Hematopoietic multipotent progenitor cell (in vitro differentiated cells): ENCODE measurements at places on chromosomes 3 and 15.

DNA sequence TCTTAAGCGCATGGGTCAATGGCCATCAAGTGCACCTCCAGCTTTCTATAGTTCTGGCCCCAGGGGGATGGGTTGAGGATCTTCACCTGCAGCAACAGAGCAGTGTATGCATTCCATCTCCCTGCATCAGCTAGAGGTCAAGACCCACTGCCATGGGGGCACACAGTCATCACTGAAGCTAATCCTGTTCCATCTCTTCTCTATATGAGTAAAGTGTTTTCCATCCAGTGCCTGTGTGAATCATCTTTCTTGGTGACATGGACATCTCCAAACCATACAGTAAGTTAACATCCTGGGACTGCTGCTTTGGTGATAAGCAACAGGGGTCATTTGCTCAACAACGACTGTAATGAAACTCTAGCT lies 4.4 kb upstream of the ENTPD3 start:
- DNase-seq, result no peak

GRCh38 chr15:94238539-94239118 lies 7.3 kb downstream of the MCTP2 start:
- DNase-seq, result no peak

GRCh38 chr15:70420086-70420947 lies 322.6 kb upstream of the TLE3 start:
- no peak for DNase-seq

- peak; percentile 86 for DNase-seq
Measured at GRCh38 chr3:141412087-141412935, 44.0 kb downstream of the ZBTB38 start.

GRCh38 chr15:38072348-38073177 lies 138.1 kb downstream of the TMCO5A start:
- peak; percentile 67 for DNase-seq

GRCh38 chr3:185297867-185298266 lies 44.0 kb upstream of the EHHADH start:
- no peak for DNase-seq

DNA sequence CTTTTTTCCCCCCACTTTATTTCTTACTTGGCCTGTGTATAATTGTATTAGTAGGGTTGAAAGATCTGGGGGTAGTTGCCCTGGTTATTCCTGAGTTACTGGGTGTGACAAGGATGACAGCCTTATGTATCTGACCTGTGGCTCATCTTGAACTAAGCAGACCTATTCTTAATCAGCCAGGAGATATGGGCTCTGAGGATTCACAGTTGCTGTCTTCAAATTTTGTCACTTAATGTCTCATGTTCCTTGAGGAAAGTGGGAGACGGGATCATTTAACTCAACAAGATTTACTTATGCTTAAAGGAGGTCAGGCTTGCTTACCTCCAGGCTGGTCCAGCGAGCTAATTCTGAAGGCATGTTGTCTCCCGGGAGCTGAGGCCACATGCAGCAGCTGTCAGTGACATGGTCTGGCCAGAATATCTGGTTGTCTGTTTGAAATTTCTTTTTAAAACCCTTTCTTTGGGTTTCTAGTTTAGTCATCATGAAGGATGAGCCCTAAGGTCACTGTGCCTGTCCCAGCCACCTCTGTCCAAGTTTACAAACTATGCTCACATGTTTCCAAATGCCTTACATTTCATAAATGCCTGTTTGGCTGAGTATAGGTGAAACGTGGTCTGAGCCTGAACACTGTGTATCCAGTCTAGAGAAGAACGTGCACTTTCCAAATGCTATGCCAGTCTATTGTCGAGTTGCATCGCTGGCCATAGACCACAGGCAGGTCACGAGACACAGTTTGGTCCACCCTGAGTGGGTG lies 26.8 kb downstream of the LRTM1 start:
- no peak for DNase-seq

DNA sequence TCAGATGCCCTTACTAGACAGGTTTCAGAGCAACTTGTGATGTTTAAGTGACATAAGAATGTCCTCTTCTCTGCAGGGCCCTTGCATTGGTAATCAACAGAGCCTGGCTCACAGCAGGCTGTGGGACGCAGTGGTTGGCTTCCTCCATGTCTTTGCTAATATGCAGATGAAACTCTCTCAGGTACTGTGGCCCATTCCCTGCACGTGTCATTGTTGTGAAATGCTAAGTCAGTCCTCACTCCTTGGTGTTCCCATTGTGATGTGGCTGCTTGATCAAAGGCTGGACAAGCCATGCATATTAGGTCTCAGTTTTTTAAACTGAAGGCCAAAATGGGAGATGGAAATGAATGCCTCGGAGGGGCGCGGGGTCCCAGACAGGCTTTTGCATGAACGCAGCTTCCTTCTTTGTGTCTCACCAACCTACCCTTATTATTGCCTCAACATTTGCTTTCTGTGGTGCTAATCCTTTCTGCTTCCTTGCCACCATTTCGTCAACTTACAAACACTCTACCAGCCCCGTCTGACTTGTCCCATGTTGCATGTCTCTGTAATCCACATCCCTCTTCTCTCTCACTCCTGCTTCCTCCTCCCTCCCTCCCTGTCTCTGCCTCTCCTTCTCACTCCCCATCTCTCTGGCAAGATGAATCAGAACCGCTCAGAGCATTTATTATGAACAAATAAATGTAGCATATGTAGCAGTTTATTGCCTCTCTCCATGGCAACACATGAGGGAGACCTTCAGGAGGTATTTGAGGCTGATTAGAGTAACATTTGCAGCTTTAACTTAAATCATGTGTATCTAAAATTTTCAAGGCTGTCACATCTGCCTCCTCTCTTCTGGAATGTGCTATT lies 133.2 kb upstream of the CHRM5 start:
- no peak for DNase-seq

DNA sequence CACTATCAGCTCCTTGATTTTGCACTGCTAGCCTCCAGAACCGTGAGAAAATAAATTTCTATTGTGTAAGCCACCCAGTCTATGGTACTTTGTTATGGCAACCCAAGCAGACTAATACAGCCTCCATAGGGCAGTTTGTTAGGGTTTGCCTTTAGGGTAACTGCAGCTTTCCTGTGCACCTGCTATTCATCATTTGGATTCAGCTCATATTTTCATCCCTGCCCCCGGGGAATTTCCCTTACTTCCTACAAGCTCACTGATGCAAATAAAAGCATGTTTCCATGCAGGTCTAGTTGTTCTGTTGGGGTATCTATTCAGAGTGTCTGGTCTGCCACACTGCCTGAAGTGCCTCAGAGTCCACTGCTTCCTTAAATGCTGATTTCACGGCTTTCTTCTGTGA lies 48.6 kb upstream of the ATOSA start:
- DNase-seq, result no peak

DNA sequence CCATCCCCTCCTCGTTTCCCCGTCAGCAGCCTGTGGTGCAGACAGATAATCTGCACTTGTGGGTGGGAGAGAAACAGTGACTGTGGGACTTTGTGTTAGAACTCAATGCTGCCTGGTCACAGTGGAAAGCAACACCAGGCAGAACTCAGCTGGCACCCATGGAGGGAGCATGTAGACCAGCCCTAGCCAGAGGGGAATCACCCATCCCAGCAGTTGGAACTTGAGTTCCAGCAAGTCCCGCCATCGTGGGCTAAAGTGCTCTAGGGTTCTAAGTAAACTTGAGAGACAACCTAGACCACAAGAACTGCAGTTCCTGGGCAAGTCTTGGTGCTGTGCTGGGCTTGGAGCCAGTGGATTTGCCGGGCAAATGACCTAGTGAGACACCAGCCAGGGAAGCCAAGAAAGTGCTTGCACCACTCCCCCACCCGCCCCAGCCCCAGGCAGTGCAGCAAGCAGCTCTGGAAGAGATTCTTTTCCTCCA lies 24.4 kb downstream of the ISG20 start:
- DNase-seq, result no peak

GRCh38 chr15:69897471-69898237 lies 200.1 kb downstream of the TLE3 start:
- DNase-seq, result no peak

GRCh38 chr3:118811236-118811732 lies 223.4 kb downstream of the IGSF11 start:
- DNase-seq, result no peak

DNA sequence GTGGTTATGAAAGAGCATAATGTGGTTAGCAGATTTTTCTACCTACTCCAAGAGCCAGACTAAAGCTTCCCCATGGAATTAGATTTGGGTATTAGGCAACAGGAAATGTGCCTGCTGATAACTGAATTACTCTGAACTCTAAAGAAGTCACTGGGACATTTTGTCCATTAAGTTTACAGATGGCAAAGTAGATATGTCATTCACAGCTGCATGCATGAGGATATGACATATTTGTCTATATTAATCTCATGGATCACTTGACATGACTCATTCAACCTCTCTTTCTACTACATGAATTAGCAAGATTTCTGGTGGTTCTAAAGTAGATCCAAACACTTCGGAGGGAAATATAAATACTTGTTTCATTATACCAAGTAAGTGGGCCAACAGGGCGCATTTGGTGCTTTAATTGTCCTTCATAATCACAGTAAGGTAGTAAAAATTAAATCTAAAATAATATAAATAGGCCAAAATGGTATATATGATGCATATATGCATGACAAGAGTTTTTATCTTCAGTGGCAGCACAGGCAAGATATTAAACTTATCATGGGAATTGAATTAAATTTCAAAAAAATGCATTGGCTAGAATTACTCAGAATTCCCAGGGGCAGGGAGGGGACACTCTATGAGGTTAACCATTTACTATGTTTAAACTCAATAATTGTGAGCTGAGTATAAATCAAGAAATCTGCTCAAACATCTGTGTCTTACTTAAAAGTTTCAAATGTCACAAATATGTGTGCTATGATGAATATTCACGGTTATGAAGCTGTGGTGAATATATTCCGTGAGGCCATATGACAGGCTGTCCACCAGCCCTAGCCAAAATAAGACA lies 365.3 kb upstream of the KCNMB2 start:
- DNase-seq, result peak; percentile 88

DNA sequence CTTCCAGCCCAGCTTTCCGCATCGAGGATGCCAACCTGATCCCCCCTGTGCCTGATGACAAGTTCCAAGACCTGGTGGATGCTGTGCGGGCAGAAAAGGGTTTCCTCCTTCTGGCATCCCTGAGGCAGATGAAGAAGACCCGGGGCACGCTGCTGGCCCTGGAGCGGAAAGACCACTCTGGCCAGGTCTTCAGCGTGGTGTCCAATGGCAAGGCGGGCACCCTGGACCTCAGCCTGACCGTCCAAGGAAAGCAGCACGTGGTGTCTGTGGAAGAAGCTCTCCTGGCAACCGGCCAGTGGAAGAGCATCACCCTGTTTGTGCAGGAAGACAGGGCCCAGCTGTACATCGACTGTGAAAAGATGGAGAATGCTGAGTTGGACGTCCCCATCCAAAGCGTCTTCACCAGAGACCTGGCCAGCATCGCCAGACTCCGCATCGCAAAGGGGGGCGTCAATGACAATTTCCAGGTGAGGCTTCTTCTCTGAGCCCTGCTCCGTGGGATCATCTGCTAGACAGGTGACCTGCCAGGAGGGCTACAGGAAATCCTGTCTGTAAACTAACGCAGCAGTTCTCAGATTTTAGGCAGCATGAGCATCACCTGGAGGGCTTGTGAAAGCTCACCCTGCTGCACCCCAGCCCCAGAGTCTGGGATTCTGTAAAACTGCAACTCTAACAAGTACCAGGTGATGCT lies 1.6 kb downstream of the THBS1 start:
- DNase-seq, result no peak

DNA sequence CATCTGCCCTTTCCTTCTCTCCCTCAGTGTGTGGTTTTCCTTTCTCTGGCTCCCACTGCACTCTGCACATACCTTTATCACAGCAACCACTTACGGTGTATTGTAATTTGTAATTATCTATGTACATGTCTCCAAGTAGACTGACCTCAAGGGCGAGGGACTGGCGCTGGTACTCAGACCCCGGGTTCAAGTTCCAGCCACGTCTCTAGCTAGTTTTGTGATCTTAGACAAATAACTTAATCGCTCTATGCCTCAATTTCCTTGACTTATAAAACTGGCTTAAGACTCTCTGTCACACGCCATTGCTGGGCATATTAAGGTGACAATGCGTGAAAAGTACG lies 607 bp upstream of the SENP2 start:
- DNase-seq, result no peak

DNA sequence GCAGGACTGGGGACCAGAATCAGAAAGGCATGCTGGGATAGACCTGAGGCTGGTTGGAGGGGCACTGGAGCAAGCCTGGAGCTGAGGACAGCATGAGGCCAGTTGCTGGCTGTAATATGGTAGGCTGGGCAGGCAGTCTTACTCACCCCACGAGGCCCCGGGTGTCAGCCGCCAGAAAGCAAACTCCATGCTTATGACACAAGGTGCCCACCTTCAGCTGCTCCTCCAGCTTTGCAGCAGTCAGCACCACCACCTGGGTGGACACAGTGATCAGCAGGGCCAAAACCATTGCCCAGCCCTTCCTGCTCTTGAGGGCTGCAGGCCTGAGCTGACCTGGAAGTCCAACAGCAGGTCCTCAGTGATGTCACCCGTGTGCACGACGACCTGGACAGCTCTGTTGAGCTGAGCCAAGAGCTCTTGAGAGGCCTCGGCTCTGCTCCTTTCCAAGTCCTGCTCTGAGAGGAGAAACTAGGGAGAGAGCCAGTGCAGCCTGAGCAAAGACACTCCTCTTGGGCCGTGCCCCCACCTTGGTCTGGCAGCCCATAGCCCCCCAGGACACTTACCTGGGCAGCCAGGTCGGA lies 747 bp downstream of the UBA7 start:
- DNase-seq, result no peak

- no peak for DNase-seq
Measured at GRCh38 chr15:44010089-44010488, 183.3 kb downstream of the WDR76 start.

DNA sequence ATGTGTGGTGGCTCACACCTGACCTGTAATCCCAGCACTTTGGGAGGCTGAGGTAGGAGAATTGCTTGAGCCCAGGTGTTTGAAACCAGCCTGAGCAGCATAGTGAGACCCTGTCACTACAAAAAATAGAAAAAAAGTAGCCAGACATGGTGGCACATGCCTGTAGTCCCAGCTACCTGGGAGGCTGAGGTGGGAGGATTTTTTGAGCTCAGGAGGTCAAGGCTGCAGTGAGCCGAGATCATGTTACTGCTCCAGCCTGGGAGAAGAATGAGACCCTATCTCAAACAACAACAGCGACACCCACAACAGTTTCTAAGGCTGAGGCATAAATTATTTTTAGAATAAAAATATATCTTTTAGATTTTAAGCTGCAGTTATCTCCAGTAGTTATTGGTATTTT lies 6.3 kb downstream of the APPL1 start:
- no peak for DNase-seq

- DNase-seq, result no peak
Measured at GRCh38 chr3:164194842-164195241, 883.5 kb downstream of the SI start.

DNA sequence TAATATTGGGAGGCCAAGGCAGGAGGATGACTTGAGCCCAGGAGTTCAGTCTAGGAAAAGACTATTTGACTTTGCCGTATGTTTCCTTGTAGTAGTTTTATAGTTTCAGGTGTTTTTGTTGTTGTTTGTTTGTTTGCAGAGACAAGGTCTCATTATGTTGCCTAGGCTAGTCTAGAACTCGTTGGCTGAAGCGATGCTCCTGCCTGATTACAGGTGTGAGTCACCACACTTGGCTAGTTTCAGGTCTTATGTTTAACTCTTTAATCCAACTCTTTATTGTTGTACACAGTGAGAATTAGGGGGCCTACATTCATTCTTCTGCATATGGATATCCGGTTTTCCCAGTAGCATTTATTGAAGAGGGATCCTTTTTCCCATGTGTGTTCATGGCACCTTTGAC lies 32.0 kb downstream of the FAIM start:
- no peak for DNase-seq
